ENCODE measurements at places on chromosomes 4 and X. TPM values are rescaled to one million over a fixed set of nuclear protein-coding genes. Genes with fewer than 3 reads are reported as not detected.

The FAM9B gene
- total RNA-seq, result not detected

DNA sequence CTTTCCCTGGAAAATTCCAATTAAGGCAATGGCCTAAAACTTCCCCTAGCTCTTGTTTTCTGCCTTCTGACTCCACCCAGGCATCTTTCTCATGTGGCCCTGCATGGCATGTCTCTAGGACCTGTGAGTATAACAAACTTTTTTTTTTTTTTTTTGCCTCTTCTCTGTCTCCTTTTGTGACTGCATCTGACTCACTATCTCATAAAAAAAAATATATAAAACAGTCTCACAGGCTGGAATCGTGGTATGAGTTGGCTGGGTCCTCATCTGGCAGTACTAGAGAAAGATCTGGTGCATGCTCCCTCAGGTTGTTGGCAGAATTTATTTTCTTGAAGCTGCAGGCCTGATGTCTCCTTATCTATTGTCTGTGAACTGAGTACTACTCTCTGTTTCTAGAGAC, 313.9 kb downstream of the TECRL start:
- DNase-seq, result no peak

DNA sequence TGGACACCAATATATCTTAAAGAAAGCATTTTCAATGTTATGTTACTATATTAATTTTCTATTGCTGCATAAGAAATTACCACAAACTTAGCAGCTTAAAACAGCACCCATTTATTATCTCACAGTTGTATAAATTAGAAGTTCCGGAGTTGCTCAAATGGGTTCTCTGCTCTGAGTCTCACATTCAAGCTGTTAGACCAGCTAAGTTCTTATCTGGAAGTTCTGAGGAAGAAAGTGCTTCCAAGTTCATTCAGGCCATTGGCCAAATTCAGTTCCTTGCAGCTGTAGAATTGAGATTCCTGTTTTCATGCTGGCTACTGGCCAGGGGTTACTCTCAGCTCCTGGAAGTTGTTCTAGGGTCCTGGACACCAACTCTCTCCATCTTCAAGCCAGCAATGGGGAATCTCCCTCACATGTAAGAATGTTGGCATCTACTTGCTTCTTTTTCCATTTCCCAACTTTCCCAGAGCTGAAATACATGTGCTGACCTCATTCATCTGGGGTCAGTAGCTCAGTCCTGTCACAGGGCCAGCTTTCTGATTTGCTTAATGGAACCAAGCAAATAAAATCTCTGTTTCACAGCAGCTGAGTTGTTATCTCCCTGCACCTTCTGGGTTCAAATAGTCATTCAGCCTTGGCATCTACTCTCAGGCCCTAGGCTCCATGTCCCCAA, 99.6 kb upstream of the INTU start:
- no peak for DNase-seq

DNA sequence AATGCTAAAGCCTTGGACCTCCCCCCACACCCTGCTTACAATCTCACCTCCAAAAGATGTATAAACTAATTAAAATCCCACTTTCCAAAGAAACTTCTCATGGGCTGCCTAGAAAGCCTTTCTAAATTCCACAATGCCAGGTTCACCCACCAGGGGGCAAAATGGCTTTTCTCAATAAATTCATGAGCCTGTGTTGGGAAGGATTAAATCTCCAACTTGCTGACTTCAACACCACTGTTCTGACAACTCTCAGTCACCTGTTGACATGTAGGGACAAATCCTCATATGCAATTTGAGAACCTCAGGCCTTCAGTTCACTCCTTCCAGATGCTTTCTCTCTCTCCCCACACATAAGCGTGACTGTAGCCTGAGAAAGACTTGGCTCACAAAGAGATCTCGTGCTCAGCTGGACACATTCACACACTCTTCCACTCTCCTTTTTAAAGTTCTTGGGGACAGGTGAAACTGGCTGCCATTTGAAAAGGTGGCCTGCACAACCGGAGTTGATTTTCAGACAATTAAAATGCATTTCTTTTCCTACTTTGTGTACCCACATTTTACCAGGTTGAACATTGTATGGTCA, 88.6 kb upstream of the PRPS2 start:
- DNase-seq, result no peak

The BMPR1B gene
- 26.0 TPM for total RNA-seq

GRCh38 chrX:140510895-140511295, 6.0 kb upstream of the SOX3 start:
- DNase-seq, result no peak

GRCh38 chrX:1468250-1468772, 15.6 kb upstream of the ASMTL start:
- no peak for DNase-seq

All from cerebellum (tissue), 4 donors.